ENCODE measurements at places on chromosomes 6 and 20.

- no peak for DNase-seq
Measured at GRCh38 chr6:128713461-128713860, 169.5 kb upstream of the LAMA2 start.

- DNase-seq = no peak
Measured at GRCh38 chr20:11108102-11108810, 434.5 kb upstream of the JAG1 start.

GRCh38 chr6:8123236-8123635, 20.9 kb upstream of the EEF1E1 start:
- DNase-seq = no peak

- no peak for DNase-seq
Measured at GRCh38 chr6:2429460-2429859, 184.1 kb upstream of the GMDS start.

DNA sequence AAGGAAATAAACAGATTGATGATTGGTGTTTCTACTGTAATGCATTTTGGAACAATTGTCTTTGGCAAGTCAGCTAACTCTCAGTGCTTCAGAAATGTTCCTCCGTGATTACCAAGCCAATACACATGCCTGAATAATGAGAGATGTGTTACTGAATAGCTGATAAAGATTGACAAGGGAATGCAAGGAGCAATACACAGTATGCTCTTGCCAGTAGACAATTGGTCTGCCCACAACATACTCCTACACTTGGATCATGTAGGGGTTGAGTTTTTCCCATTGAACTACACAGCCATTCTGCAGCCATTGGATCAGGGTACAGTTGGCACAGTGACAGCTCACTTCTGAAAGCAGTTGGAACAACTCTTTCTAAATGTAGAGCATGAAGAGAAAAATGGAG, 5.6 kb upstream of the GJB7 start:
- no peak for DNase-seq

GRCh38 chr20:4043796-4044195, 28.4 kb upstream of the RNF24 start:
- DNase-seq = no peak

GRCh38 chr20:54456423-54456822, 19.0 kb upstream of the DOK5 start:
- DNase-seq = no peak

DNA sequence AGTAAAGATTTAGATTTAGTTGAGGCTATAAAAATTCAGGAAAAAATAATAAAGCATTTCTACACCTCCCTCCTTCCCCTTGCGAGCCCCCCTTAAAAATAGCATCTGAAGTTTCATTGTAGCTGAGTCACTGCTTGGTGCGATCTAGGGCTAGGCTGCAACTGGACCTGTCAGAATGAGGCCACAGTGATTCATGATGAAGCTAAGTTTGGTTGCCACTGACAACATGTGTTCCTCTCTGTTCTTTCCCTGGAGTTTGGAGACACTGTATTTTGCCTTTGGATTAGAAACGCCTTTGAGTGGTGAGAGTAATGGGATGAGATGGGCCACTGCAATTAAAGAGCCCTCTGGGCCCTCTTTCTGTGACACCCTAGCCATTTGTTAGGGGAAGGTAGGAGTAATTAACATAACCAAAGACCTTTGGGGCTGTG, 334.1 kb downstream of the NRN1 start:
- DNase-seq = no peak

DNA sequence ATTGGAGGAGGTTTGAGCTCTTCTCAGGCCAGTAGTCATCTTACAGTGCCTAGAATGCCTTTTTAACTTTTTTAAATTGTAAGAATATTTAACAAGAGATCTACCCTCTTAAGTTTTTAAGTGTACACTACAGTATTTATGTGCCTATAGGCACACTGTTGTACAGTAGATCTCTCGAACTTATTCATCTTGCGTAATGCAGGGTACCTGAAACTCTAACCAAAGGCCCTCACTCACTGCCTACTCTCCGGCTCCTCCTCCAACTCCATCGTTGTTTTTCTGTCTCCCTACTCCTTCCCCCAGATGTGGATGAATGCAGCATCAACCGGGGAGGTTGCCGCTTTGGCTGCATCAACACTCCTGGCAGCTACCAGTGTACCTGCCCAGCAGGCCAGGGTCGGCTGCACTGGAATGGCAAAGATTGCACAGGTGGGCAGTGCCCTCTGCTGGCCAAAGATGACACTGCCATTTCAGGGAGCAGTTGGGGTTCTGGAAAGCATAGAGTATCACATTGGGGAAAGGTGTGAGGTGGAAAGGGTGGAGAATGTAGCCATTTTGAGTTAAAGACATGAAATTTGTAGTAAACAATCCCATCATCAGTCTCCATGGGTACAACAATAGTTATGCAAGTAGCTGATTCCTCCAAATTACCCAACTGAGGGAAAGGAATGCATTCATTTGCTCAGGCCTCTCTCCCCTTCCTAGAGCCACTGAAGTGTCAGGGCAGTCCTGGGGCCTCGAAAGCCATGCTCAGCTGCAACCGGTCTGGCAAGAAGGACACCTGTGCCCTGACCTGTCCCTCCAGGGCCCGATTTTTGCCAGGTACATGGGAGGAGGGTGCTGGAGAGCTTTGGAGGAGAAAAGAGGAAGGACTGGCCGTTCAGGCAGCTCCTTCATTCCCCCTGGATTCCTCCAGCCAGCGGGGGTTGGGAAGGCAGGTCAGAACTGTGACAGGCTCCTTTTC, 18.4 kb upstream of the ZNF76 start:
- DNase-seq = no peak

Data from DMS 273 treated with DMSO at 0.1 percent for 48 hours (cell line).